ENCODE measurements at places on chromosomes 3 and 15.

DNA sequence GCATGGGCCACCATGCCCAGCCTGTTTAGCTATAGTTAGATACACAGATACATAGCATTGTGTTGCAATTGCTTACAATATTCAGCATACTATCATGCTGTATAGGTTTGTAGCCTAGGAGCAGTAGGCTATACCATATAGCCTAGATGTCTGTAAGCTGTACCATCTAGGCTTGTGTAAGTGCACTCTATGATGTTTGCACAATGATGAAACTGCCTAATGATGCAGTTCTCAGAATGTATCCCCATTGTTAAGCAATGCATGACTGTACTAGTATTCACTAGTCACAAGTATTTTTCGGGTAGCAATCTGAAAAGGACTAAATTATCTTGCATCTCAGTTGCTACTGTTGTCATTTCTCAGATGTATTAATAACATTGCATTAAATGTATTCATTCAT is 16.0 kb downstream of the PIGB start:
- no peak for DNase-seq

GRCh38 chr15:85906640-85907039 is 111.9 kb upstream of the KLHL25 start:
- no peak for DNase-seq

DNA sequence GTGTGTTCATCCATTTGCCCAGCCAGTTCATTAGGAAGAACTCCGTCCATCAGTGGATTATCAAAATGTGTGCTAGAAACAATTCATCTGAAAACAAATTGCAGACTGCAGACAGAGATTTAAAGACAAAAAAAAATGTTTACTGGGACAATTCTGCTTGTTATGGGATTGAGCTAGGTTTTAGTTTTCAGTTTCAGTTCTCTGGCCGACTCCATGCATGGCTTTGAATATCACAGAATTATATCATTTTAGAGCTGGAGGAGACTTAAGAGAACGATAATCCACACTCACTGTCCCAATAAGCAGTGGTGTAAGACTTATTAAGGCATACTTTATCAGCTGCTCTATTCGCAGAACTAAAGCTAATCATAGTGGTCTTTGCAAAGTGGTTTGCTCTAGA is 51.1 kb downstream of the TFG start:
- no peak for DNase-seq

DNA sequence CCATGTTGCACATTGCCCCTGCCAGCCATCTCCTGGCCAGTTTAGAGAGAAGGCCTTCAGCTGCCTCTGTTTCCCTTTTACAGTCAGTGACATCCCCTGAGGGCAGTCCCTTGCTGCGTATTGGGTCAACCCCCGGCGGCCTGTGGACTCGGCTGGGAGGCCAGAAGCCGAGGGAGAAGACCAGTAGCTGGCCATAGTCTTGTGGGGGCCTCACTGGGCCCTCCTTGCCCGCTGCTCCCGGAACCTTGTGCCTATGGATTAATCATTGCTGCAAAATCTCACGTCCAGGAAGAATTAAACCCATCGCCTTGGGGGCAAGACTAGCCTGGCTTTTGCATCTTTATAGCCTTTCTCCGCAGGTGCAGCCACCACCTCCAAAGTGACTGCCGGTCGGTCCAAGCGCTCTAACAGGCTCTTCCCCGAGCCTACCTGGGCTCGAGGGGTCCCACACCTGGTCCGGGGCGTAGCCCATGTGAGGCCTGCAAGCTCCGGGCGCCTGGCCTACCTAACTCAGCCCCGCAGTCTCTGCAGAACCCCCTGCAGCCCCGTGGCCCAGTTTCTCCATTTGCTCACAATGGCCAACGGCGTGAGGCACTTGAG is 870 bp upstream of the CHAC1 start:
- DNase-seq: no peak

- no peak for DNase-seq
These were observed 274.2 kb upstream of the ICE2 start for GRCh38 chr15:60752973-60753720.

- DNase-seq: no peak
These were observed 88.4 kb upstream of the PLSCR4 start for GRCh38 chr3:146339349-146339748.

- DNase-seq: no peak
These were observed 626.4 kb upstream of the GOLIM4 start for GRCh38 chr3:168722091-168722490.

DNA sequence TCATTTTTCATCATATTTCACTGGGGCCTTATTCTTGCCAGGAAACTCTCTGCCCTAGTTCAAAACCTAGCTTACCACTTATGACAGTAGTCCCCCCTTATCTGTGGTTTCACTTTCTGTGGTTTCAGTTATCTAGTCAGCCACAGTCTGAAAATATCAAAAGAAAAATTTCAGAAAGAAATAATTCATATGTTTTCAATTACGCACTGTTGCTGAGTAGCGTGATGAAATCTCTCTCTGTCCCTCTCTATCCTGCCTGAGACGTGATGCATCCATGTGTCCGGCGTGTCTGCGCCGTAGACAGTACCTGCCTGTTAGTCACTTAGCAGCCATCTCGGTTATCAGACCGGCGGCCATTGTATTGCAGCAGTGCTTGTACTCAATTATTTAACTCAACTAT is 369.9 kb upstream of the MCTP2 start:
- DNase-seq: no peak

- DNase-seq: no peak
These were observed 420.6 kb downstream of the TUSC7 start for GRCh38 chr3:117130222-117130621.

DNA sequence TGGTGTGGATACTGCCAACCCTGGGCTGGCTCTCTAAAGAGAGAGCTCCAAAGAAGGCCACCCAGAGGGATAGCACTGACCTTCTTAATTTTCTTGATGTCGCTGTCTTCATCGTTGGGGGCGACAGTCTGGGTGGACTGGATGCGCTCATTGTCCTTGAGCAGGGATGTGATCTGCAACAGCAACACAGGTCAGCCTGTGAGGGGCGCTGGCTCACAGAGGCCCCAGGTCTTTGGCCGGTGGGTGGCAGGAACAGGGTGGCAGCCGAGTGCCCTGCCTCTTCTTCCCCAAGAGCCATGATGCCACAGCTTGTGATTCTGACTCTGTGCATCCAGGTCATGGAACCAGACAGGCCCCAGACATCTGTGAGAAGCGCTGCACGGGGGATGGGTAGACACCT is 41.2 kb downstream of the RASGRF1 start:
- DNase-seq: no peak

DNA sequence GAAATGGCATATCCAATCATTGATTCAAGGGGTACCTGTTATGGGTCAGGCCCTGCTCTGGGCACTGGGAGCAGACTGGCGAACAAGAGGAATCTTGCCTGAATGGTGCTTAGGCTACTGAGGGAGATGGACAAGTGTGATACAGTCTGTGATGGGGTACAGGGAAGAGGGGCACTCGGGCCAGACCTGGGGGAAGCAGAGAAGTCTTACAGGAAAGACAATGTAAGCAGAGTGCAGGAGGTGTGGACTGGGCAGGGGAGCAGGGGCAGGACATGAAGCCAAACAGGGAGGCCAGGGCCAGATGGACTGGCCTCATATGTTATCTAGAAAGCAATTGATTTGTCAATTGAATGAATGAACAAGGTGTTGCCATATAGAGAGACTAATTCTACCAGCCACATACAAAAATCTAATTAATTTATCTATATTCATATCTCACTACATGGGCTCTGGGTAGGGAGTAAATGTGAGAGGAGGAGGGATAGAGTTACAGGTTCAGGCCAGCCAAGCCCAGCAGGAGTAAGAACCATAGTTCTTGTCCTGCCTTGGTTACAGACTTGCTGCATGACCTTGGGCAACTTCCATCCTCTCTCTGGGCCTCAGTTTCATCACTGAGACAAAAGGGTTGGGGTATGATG is 3.6 kb upstream of the IGDCC4 start:
- no peak for DNase-seq

DNA sequence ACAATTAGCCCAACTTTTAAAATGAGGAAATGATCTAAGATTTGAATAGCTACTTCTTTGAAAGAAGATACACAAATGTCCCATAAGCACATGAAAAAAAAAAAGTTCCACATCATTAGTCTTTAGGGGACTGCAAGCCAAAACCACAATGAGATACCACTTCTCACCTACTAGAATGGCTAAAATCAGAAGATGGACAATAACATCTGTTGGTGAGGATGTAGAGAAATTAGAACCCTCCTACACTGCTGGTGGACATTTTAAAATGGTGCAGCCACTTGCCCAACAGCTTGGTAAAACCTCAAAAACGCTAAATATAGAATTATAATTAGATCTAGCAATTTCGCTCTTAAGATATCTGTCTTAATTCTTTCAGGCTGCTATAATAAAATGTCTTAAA is 77.1 kb downstream of the MEX3B start:
- no peak for DNase-seq

DNA sequence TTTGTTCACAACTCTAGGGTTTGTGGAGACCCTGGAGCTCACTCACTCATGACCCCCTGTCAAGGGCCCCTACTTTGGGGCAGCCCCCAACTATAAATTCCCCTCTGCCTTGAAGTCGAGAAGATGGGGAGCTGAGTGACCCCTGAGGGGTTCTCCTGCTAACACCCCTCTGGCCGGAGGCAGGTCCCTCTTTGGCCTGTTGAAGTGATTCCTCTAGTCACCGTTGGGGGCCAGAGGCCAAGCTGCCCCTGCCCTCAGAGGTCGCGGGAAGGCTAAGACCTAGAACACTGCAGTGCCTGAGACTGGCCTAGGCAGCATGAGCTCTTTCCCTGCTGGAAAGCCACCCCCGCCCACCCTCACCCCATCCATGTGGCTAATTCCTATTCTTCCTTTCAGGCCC is 15.4 kb upstream of the SKOR1 start:
- DNase-seq: no peak

- DNase-seq: no peak
These were observed 28.2 kb upstream of the PIAS1 start for GRCh38 chr15:68025835-68026424.

DNA sequence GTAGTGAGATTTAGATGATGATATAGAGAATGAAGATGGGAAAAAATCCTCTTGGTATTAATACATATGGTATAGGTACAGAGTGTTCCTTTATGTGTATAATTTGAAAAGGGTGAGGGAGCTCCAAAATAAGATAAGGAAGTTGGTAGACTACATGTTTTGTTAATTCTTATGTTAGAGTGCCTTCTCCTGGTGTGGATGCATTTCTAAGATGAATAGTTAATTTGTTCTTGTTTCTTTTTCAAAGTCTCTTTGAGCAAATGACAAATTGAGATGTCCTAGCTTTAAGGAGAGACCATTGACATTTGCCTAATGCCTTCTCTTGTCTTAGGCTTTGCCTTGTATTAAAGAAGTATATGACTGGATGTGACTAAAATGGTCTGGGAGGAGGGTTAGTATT is 34.1 kb downstream of the AKAP13 start:
- DNase-seq: no peak

- no peak for DNase-seq
These were observed 1.6 kb downstream of the SPRED1 start for GRCh38 chr15:38254051-38254883.

DNA sequence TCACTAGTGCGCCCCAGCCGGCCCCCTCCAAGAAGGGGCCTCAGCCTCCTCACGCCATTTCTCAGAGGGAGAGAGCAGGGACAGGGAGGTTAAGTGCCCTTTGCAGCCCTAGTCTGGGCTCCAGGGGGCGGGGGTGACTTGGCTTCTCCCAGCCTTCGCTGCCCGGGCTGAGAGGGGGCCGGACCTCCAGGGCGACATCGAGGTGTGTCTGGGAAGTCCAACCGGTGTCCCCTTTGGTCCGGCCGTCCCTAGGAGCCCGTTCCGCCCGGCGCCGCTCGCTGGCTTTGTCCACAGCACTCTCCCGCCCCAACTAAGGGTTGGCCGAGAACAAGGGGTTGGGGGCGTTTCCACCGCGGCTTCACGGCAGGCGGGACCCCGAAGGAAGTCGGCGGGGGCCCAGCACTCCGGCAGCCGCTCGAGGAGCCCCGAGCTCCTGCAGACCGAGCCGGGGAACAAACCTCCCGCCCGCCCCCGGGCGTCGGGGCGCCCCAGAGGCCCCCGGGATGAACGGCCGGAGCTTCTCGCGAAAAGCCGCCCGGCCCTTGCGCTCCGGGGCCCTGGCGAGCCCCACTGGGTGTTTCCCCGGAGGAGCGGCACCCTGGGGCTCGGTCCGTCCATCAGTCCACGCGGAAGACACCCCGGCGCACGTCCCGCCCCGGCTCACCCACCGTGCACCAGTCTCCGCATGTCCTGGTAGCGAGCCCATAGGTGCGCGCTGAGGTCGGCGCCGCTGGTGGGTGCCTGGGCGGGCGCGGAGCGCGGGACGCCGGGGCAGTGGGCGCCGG is 627 bp downstream of the NT5DC2 start:
- no peak for DNase-seq

GRCh38 chr3:187944390-187945179 is 199.3 kb upstream of the BCL6 start:
- DNase-seq: no peak

DNA sequence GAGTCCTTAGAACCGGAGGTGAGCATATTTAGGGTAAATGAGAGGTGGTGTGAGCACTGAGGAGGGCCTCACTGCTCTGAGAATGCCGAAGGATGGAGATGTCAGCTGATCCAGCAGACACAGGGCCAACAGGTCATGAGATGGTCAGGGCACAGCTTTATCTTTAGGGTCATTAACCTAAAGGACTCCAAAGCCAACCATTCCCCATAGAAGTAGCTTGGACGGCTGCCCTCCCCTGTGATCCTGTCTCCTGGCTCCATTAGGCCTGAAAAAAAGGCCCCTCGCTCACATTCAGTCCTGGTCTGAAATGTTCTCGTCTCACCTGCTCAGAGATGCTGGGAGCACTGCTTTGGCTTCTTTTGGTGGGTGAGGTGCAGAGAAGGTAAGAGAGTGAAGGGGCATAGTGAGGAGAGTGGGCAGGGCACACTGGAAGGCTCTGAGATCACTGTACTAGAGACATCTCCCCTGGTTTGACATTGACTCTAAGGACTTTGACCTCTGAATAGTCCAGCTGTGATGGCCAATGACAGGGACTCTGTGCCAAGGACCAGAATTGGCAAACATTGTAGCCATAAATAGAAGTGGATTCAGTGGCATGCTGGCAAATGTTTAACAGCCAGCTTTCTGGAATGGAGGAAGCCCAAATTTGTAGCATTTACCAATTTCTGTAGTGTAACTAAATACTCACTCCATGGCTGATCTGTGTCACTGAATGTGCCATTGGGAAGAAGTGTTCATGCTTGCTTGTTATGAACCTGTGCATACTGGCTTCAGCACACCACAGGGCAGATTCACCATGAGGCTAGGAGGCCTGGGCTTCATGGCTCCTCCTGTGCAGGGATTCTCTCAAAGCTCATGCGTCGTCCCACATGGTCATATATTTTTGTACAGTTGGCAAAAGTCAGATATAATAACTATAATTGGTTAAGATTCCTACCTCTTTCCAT is 76.2 kb upstream of the MRPS22 start:
- no peak for DNase-seq

- DNase-seq: no peak
These were observed 97.3 kb downstream of the TOP2B start for GRCh38 chr3:25567388-25567787.

DNA sequence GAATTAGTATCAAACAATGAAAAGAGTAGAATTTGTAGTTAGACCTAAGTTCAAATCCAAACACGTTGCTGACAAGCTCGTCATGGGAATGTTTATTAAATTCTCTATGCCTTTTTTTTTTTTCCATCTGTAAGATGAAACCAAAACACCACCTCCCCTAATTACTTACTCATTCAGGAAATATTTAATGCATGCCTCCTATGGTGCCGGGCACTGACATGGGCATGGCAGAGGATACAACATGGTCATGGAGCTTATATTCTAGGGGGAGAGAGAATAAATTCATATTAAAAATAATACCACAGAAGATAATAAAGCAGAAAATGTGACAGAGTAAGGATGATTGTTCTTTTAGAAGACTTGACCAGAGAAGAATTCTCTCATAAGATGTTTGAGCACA is 215.8 kb downstream of the RYR3 start:
- no peak for DNase-seq

Data from activated CD4-positive, alpha-beta T cell treated with anti-CD3 and anti-CD28 coated beads, Interleukin-2, amount 50 U/mL, for 4 hours (primary cell).